H9 (cell line): ENCODE measurements at places on chromosomes 12 and 14. TPM values are rescaled to one million over a fixed set of nuclear protein-coding genes. Genes with fewer than 3 reads are reported as not detected.

Gene IRAK3
- 0.29 and 0.44 TPM in 2 replicates for total RNA-seq

Gene CIDEB
- not detected in 2 replicates for total RNA-seq

Gene ART4
- not detected in 2 replicates for total RNA-seq

Gene RDH5
- total RNA-seq, result 4.0 and 6.6 TPM in 2 replicates

GRCh38 chr14:33704481-33704880 lies 246.4 kb downstream of the EGLN3 start:
- DNase-seq, result no peak
- no peaks in the 10 kb centered on the region for H3K36me3 ChIP-seq
- H3K4me3 ChIP-seq, result no peak overlapping the region

DNA sequence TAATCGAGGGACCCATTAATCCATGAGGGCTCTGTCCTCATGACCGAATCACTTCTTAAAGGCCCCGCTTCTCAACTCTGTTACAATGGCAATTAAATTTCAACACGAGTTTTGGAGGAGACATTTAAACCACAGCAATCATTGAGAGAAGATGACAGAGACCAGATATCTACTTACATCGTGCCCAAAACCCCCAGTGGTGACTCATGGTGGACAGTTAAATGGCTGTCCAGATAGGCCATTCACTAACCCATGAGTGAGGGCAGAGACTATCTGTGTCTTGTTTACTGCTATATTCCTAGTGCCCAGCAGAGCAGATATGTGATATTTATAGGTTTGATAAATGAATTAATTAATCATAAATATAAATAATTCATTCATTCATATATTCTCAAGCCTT lies 20.0 kb upstream of the FLVCR2 start:
- DNase-seq, result no peak
- H3K4me3 ChIP-seq, result no peak overlapping the region
- H3K4me1 ChIP-seq, result 0 out of 2 replicates have a peak, but pooled peaks cover 3% of the 10 kb centered on the region

GRCh38 chr12:123621101-123621500 lies 12.4 kb downstream of the EIF2B1 start:
- no peak overlapping the region for H3K4me3 ChIP-seq
- H3K36me3 ChIP-seq, result peaks cover 39% of the 10 kb centered on the region; the same call in 2 of the 3 replicates
- no peaks in the 10 kb centered on the region for H3K27me3 ChIP-seq
- no peak for DNase-seq

DNA sequence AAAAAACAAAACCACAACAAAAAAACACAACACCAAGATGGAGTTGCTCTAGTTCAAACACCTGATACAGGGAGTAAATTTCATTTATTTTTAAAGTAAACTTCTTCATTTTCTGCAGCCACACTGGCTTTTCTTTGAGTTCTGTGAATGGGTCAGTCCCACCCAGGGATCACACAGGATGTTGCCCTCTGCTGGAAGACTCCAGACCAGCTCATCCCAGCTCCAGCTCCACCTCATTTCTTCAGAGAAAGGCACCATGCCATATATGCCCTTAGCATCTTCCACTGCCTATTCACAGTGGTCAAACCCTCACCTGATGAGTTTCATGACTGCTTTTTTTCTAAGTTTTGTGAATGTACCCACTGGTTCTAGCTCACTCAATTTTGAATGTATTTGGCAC lies 8.0 kb downstream of the GLIPR1 start:
- DNase-seq, result peak; percentile 62
- H3K4me3 ChIP-seq, result no peak overlapping the region
- no peak overlapping the region for H3K27ac ChIP-seq
- peaks cover 2% of the 10 kb centered on the region; the same call in 1 of the 2 replicates for H3K4me1 ChIP-seq
- no peaks in the 10 kb centered on the region for H3K27me3 ChIP-seq
- no peaks in the 10 kb centered on the region for H3K36me3 ChIP-seq

- no peaks in the 10 kb centered on the region; the same call in 1 of the 2 replicates for H3K27me3 ChIP-seq
- H3K4me1 ChIP-seq, result peaks cover 4% of the 10 kb centered on the region; the same call in 1 of the 2 replicates
- H3K36me3 ChIP-seq, result no peaks in the 10 kb centered on the region
- H3K27ac ChIP-seq, result no peak overlapping the region
- no peak overlapping the region for H3K4me3 ChIP-seq
- DNase-seq, result no peak
Observed at GRCh38 chr14:68309616-68310015, 483.3 kb downstream of the ZFP36L1 start.

GRCh38 chr14:81450100-81450531 lies 50.0 kb upstream of the STON2 start:
- peak; percentile 63 for DNase-seq
- H3K27me3 ChIP-seq, result no peaks in the 10 kb centered on the region
- H3K36me3 ChIP-seq, result no peaks in the 10 kb centered on the region
- H3K4me3 ChIP-seq, result no peak overlapping the region; the same call in 2 of the 3 replicates
- H3K4me1 ChIP-seq, result peaks cover 5% of the 10 kb centered on the region; the same call in 1 of the 2 replicates
- H3K27ac ChIP-seq, result no peak overlapping the region

DNA sequence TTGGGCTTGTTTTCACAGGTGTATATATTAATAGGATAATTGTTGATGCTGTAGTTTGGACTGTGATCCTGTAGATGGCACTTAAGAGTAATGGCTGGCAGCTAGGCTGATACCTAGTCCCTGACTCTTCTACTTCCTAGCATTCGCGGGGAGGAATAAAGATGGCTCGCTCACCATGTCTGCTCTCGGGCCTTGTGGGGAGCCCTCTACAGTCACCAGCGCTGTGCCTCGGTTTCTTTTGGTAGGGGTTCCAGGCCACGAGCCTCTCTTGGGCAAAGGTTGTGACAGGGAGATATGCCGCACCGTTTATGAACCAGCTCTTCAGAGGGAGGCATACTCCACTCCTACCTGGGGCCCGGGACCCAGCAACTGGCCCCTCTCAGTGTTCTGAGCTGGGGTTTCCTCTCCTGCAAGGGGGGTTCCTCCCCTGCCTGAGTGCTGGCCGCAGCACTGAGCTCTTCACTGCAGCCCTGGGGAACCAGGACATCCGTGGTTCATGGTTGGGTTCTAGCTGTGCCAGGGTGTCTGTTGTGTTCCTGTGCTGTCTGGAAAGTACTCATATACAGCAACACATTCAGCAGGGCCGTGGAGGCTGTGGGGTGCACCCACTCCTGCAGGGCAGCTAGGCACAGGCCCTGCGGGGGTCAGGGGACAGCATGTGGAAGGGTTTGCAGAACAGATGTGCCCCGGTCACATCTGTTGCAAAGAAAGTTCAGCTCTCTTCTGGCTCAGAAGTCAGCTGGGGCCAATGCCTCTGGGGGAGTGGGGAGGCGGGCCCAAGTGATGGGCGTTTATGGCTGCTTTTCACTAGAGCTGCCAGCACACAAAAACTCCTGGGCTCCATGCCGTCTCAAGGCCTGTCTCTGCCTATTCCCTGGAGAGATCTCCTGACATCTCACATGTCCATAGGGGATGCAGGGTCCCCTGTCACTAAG lies 147.9 kb downstream of the PPFIA2 start:
- H3K4me1 ChIP-seq, result no peaks in the 10 kb centered on the region
- H3K36me3 ChIP-seq, result no peaks in the 10 kb centered on the region
- H3K27ac ChIP-seq, result no peak overlapping the region
- DNase-seq, result peak; percentile 51
